ENCODE measurements at places on chromosomes 3 and 15. TPM values are rescaled to one million over a fixed set of nuclear protein-coding genes. Genes with fewer than 3 reads are reported as not detected.

GRCh38 chr15:99197856-99198255, 51.5 kb downstream of the TTC23 start:
- H3K27me3 ChIP-seq, result no peaks in the 10 kb centered on the region
- H3K4me1 ChIP-seq, result no peaks in the 10 kb centered on the region
- peaks cover 9% of the 10 kb centered on the region for H3K36me3 ChIP-seq
- no peak overlapping the region for H3K4me3 ChIP-seq
- H3K27ac ChIP-seq, result no peak overlapping the region
- peak; percentile 44 for DNase-seq

- H3K27ac ChIP-seq, result no peak overlapping the region
- H3K27me3 ChIP-seq, result no peaks in the 10 kb centered on the region
- no peak overlapping the region for H3K4me3 ChIP-seq
- H3K4me1 ChIP-seq, result 0 out of 2 replicates have a peak, but pooled peaks cover 1% of the 10 kb centered on the region
- no peaks in the 10 kb centered on the region for H3K36me3 ChIP-seq
Measured at GRCh38 chr3:180433152-180433551, 168.8 kb upstream of the TTC14 start.

DNA sequence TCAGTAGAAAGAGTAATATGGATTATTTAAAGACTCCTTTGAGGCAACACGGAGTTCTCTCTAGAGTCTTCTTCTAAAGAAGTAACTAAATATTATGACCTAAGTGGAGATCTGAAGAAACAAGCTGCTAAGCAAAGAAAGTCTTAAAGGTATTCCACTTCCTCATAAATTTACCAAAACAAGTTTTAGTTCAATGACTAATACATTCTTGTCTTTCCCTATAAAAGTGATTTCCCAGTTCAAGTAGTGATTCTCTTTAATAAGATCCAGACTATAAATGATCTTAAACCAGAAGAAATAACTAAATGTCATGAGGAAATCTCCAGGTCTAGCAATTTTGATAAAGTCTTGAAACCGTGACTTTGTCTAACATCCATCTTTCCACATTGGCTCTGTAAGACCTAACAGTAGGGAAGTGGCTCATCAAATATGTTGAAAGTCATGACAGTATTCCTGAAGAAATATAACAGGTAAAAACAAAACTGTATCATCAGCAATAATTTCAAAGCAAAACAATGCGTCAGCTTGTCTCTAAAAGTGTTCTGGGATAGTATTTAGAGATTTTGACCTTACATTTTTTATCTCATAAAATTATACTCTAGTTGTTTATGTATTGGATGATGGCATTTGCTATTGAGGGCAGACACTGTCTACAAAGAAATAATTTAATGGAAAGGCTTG, 51.8 kb upstream of the NEDD4 start:
- H3K4me1 ChIP-seq, result peaks cover 11% of the 10 kb centered on the region
- no peak overlapping the region for H3K4me3 ChIP-seq
- H3K27me3 ChIP-seq, result no peaks in the 10 kb centered on the region
- H3K36me3 ChIP-seq, result no peaks in the 10 kb centered on the region

GRCh38 chr3:139378587-139379241, 10.7 kb downstream of the COPB2 start:
- no peak overlapping the region for H3K4me3 ChIP-seq
- peak; percentile 52 for DNase-seq
- no peak overlapping the region for H3K27ac ChIP-seq
- H3K27me3 ChIP-seq, result no peaks in the 10 kb centered on the region
- no peaks in the 10 kb centered on the region for H3K4me1 ChIP-seq

DNA sequence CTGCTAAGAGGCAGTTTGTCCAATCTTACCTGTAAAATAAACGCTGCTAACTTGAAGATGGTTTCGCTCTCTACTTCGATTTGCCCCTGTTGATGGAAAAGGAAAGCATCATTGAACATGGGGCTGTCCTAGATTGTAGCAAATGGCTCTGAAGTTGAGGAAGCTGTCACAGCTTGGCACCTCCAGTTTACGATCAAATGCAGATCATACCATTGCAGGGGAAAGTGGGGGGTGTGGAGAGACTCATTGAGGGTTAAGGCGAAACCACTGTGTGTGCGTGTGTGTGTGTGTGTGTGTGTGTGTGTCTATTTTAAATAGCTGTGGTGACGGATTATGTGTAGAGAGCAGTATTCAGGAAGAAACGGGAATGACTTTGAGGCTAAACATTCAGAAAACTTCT, 127.6 kb upstream of the LMOD3 start:
- no peak for DNase-seq
- no peak overlapping the region for H3K4me3 ChIP-seq
- no peaks in the 10 kb centered on the region for H3K36me3 ChIP-seq
- H3K27ac ChIP-seq, result no peak overlapping the region
- H3K4me1 ChIP-seq, result no peaks in the 10 kb centered on the region
- H3K27me3 ChIP-seq, result peaks cover 38% of the 10 kb centered on the region

GRCh38 chr15:48939648-48940047, 24.1 kb downstream of the SHC4 start:
- peak overlapping the region; percentile 36 for H3K27ac ChIP-seq
- DNase-seq, result peak; percentile 99
- peaks cover 24% of the 10 kb centered on the region for H3K4me1 ChIP-seq
- H3K36me3 ChIP-seq, result no peaks in the 10 kb centered on the region

DNA sequence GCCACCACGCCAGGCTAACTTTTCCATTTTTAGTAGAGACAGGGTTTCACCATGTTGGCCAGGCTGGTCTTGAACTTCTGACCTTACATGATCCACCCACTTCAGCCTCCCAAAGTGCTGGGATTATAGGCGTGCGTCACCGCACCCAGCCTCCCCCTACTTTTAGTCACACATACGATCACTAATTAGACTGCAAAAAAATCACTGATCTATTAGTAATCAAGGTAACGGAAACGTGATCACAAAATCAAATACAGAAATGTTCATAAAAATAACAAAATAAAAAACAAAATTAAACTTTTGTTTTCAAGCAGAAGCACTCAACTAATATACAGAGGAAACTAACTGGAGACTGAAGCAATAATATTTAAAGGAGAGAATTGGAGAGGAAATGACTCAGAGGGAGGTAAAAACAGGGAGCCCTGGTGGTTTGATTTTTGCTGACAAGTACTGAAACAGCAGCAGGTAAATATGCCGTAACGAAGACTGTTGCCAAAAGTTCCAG, 4.6 kb downstream of the WDR53 start:
- peaks cover 7% of the 10 kb centered on the region for H3K36me3 ChIP-seq
- H3K27ac ChIP-seq, result no peak overlapping the region
- no peak overlapping the region for H3K4me3 ChIP-seq
- peak; percentile 34 for DNase-seq
- H3K4me1 ChIP-seq, result 0 out of 2 replicates have a peak, but pooled peaks cover 1% of the 10 kb centered on the region

DNA sequence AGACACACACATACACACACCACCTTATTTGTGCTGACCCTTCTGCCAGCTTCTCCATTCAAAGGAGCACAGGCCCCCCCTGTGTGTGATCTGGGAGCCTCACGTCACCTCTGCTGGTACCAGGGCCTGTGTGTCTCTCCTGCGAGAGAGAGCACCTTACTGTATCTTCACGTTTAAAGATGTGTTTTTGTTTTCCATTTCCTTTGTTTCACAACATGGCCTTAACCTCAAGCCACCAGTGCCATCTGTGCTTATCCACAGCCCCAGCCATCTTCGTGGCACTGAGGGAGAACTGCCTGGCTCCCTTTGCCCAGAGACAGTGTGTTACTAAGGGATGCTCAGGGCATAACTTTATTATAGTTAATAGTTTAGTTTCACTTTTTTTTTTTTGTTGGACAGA, 52.3 kb downstream of the ABHD2 start:
- H3K4me3 ChIP-seq, result no peak overlapping the region
- peaks cover 6% of the 10 kb centered on the region for H3K36me3 ChIP-seq
- no peaks in the 10 kb centered on the region for H3K27me3 ChIP-seq

DNA sequence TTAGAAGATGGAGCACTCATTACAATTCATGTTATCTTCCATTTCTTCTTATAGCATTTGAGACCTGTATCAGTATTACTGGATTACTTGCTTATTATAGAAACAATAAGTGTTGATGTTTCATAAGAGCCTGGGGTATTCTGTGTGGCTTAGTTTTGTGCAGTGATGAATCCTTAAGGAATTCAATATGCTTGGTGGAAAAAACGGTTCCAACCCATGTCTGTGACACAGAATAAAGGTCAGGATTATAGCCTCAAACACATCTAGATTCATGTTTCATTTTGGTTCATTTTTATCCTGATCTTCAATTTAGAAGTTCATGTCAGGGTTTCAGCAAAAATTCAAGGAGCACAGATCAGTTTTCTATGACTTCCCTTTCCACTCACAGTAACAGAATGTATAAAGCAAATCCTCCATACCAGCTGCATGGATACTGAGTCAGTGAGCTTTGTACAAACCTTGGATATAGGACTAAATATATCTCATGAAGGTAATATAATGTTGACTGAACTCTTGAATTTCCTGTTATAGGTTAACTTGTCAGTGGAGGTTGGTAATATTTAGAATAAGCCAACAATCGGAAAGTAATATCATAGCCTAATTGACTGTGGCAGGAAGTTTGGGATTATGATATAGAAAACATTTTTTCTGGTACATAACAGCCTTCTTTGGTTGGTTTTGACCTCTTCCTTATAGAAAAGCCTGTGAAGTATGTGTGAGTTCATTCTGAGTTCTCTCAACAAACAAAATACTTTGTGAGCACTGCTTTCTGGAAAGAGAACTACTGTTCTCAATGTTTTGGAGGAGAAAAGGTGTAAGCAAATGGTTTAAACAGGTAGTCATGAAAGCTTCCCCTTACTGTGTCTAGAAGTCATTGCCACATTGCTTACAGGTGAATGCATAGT, 218.2 kb upstream of the TPM1 start:
- no peak overlapping the region for H3K27ac ChIP-seq
- no peak overlapping the region for H3K4me3 ChIP-seq
- H3K27me3 ChIP-seq, result no peaks in the 10 kb centered on the region
- H3K36me3 ChIP-seq, result peaks cover 3% of the 10 kb centered on the region
- peaks cover 13% of the 10 kb centered on the region for H3K4me1 ChIP-seq
- peak; percentile 86 for DNase-seq

- H3K27ac ChIP-seq, result peak within 1 kb of the TSS; percentile 97
- no peaks in the 10 kb centered on the region for H3K27me3 ChIP-seq
- DNase-seq, result peak; percentile 48
- peak within 1 kb of the TSS; percentile 77 for H3K4me3 ChIP-seq
- peaks cover 2% of the 10 kb centered on the region for H3K36me3 ChIP-seq
Measured at GRCh38 chr15:78077053-78077870, at the start of gene TBC1D2B. Gene TBC1D2B, minus strand, starts transcription at chr15:78077711. Its CDS starts 59 bp downstream, at chr15:78077652.

GRCh38 chr3:71376503-71376902, 207.0 kb downstream of the FOXP1 start:
- no peaks in the 10 kb centered on the region for H3K27me3 ChIP-seq
- H3K36me3 ChIP-seq, result no peaks in the 10 kb centered on the region
- H3K4me1 ChIP-seq, result peaks cover 2% of the 10 kb centered on the region

GRCh38 chr3:145370870-145371269, 790.1 kb downstream of the PLOD2 start:
- no peak for DNase-seq
- no peaks in the 10 kb centered on the region for H3K36me3 ChIP-seq
- H3K4me3 ChIP-seq, result no peak overlapping the region
- H3K27me3 ChIP-seq, result no peaks in the 10 kb centered on the region
- H3K27ac ChIP-seq, result no peak overlapping the region
- no peaks in the 10 kb centered on the region for H3K4me1 ChIP-seq

DNA sequence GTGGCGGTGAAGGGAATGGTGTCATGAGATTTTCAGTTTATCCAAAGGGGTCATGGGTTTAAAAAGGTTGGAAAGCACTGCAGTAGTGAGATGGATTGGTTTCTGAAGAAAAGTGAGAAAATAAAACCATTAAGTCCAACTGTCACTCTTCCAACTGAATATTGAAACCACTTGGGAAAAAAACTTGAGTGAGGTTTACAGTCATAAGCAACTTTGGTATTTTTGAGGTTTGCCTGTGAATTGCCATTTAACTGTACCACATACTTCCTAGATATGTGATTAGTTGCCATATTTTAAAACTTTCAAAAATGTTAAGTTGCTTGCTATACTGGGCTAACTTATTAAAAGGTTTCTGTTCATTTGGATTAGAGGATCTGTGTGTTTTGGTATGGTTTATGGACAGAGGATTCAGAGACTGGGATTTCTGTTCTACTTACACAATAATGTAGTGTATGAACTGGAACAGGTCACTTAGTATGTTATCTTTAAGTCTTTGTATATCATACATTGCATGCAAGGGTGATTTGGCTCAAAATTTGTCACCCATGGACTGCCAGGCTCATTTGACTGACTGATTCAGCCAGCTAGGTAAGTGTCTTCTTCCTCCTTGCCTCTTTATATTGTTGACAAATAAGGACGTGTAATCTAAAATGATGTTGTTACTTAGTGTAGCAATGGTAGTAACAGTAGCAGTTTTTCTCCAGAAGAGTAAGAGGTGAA, 201.4 kb upstream of the EOMES start:
- no peak for DNase-seq
- H3K27ac ChIP-seq, result no peak overlapping the region
- no peaks in the 10 kb centered on the region for H3K4me1 ChIP-seq
- H3K4me3 ChIP-seq, result no peak overlapping the region
- no peaks in the 10 kb centered on the region for H3K36me3 ChIP-seq

DNA sequence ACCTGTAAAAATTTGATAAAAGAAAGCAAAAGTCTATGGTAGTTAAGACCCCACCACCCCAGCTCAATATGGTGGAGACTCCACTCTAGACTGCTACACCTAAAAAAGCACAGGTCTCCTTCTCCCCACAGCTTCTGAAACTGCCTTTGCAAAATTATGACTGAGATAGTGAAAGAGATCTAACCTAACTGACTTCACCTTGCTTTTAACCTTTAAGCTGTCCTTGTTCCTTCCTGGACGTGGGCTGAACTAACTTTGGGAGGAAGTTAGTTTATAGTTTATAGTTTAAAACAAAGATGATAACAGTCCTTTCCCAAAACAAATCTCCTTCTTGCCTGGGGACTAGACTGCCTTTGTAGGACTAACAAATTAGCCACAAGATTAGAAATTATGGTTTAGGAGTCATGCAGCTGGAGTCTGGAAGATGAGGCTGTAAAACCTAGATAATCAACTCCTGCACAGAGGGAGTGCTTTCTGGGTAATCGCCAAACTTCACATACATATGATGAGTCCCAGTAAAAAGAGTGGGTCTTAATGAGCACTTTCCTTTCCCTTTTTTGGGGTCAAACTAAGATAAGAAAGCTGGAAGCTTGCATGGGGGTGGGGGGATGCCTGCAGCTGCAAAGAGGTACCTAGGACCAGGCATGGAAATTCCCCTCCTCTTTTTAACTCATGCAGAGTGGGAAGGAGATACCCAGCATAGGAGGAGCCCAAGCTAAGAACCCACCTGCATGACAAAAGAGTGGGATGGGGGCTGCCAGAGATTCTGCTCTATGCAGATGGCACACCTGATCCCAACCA, 17.5 kb downstream of the CCR8 start:
- H3K4me1 ChIP-seq, result no peaks in the 10 kb centered on the region
- DNase-seq, result no peak
- no peaks in the 10 kb centered on the region for H3K27me3 ChIP-seq
- H3K4me3 ChIP-seq, result no peak overlapping the region
- no peaks in the 10 kb centered on the region for H3K36me3 ChIP-seq

- no peak for DNase-seq
- no peaks in the 10 kb centered on the region for H3K27me3 ChIP-seq
- no peaks in the 10 kb centered on the region for H3K36me3 ChIP-seq
- no peak overlapping the region for H3K27ac ChIP-seq
- H3K4me1 ChIP-seq, result no peaks in the 10 kb centered on the region
- no peak overlapping the region for H3K4me3 ChIP-seq
Measured at GRCh38 chr3:65508750-65509422, 529.8 kb downstream of the MAGI1 start.

The GNAT1 gene
- polyA plus RNA-seq, result not detected

The KBTBD8 gene
- 1.8 TPM for polyA plus RNA-seq

The SLC6A1 gene
- 0.02 TPM for polyA plus RNA-seq

The QTRT2 gene
- polyA plus RNA-seq, result 5.1 TPM

The ROPN1 gene
- polyA plus RNA-seq, result not detected

The CHRM5 gene
- 0.03 TPM for polyA plus RNA-seq

The DGKG gene
- 1.2 TPM for polyA plus RNA-seq

The CFAP100 gene
- polyA plus RNA-seq, result not detected
